ENCODE measurements at places on chromosomes 2 and 18. TPM values are rescaled to one million over a fixed set of nuclear protein-coding genes. Genes with fewer than 3 reads are reported as not detected.

DNA sequence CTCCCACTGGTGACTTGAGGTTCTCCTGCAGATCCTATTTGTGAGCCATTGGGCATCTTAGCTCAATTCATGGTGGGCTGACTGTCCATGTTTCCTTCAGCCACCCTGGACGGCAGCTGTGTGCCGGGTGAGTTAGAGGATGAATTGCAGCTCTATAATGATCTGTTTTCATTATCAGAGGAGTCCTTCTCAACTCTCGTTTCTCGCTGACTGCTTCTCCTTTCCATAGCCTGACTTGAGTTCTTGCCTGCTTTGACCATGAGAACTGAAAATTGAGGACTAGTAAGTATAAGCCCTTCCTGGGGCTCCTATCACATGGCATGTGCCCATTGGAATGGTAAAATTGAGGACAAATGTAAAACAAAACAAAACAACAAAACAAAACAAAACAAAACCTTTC, 121.8 kb downstream of the CDC42EP3 start:
- peak; percentile 40 for DNase-seq

- no peak for DNase-seq
Observed at GRCh38 chr2:50627505-50627904, 404.4 kb downstream of the NRXN1 start.

DNA sequence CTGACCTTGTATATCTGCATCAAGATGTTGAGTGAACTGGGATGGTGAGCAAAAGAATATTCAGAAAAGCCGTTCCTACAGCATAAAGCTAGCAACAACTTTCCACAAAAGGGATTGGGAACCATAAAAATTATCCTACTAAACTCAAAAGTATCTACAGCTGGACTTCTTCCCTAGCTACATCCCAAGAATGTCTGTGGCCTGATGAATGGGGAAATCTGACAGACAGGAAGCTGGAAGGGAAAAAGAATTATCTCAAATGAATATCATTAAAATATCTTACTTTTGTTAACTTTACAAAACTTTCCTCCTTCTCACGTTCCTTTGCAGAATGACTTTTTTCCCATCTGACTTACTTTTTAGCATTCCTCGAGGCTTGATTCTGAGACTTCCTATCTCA, 150.9 kb downstream of the PDE11A start:
- no peak for DNase-seq

GRCh38 chr2:207467716-207468347, 61.9 kb upstream of the CREB1 start:
- no peak for DNase-seq

GRCh38 chr18:48838921-48839818, 111.6 kb downstream of the SMAD7 start:
- no peak for DNase-seq

- no peak for DNase-seq
Observed at GRCh38 chr18:47830772-47831171, 99.7 kb downstream of the SMAD2 start.

DNA sequence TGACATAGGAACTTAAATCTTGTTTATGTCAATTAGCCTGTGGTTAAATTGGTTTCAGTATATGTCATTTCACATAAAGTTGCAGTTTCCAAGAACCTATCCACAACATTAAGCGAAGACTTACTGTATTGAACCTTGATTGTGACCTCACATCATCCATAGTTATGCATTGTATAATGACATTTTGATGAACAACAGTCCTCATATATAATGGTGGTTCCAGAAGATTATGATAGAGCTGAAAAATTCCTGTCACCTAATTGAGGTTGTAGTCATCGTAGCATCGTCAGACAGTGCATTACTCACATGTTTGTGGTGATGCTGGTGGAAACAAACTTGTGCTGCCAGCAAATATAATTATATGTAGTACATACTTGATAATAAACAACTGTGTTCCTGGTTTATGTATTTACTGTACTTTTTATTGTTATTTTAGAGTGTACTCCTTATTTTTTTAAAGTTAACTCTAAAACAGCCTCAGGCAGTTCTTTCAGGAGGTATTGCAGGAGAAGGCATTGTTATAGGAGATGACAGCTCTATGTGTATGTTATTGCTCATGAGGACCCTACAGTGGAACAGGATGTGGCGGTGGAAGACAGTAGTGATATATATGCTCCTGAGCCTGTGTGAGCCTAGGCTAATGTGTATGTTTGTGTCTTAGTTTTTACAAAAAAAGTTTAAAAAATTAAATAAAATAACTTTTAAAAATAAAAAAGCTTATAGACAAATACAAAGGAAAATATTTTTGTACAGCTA, 56.6 kb downstream of the UBE2E3 start:
- peak; percentile 65 for DNase-seq

DNA sequence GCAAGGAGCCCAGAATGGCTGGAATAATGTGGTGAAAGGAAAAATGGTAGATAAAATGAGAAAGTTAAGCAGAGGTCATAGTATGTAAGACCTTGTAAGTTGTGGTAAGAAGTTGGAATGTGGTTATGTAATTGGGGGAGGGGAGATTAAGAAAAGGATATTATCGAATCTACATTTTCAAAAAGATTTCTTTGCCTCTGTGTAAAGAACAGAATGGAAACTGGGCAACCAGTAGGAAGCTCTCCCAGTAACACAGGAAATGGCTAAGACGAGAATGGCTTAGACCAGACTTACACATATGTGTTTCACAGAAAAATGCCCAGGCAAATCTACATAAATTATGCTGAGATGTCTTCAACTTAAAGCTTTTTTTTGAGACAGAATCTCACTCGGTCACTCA, 13.2 kb downstream of the MEMO1 start:
- DNase-seq, result no peak

GRCh38 chr2:167182403-167182802, 294.1 kb downstream of the XIRP2 start:
- no peak for DNase-seq

DNA sequence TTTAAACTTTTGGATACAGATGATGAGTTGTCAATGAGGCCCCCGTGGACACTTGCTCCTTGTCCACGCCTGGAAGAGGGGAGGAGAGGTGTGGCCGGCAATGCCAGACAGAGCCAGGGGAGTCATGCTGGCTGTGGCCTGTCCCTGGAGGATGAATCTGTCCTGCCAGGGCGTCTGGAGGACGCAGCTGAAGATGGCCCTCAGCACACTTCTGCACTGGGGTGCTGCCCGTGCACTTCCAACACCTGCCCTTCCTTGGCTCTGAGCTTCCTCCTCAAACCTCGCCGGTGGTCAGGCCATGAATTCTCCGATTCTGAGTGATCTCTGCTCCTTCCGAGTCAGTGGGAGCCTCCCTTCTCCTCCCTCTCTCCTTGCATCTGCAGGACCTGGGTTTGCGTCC, 56.4 kb downstream of the KCNF1 start:
- DNase-seq, result no peak

DNA sequence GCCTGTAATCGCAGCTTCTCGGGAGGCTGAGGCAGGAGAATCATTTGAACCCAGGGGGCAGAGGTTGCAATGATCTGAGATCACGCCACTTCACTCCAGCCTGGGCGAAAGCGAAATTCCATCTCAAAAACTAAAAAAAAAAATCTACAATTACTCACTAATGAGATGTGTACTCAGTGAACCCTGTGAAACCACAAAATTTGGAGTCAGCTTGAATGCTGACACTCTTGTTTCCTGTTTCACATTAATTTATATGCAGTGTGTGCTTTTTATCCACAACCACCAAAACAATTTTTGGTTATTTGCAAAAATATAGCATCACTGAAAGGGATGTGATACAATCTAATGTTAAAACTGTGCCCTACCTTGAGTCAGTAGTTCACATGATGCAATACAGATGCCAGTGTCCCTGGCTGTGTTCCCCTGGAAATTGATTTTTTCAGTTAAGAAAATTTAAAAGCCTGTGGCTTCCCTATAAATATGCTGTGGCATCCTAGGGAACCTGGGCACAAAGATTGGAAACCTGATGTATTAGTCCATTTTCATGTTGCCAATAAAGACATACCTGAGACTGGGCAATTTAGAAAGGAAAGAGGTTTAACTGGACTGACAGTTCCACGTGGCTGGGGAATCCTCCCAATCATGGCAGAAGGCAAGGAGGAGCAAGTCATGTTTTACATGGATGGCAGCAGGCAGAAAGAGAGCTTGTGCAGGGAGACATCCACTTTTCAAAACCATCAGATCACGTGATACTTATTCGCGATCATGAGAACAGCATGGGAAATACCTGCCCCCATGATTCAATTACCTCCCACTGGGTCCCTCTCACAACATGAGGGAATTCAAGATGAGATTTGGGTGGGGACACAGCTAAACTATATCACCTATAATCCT, 337.5 kb upstream of the NT5C1B start:
- DNase-seq, result no peak

- DNase-seq, result no peak
Observed at GRCh38 chr2:197958592-197959150, 154.3 kb downstream of the PLCL1 start.

DNA sequence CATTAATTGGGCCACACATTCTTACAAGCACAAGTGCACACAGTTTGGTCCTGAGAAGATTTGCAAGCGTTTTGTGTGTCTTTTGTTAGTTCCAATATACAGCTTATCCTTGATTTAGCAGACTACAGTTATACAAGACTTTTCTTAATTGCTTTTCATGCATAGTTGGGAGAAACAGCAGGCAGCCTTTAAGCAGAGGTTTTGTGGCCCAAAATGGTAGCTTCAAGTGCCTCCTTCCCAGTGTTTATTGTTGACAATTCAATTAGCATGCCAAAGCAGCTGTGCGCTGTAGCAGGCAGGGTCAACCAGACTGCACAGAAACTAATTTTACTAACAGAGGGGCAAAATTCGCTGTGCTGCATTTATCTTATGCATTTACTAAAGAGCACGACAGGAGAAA, 47.5 kb downstream of the FRZB start:
- no peak for DNase-seq

DNA sequence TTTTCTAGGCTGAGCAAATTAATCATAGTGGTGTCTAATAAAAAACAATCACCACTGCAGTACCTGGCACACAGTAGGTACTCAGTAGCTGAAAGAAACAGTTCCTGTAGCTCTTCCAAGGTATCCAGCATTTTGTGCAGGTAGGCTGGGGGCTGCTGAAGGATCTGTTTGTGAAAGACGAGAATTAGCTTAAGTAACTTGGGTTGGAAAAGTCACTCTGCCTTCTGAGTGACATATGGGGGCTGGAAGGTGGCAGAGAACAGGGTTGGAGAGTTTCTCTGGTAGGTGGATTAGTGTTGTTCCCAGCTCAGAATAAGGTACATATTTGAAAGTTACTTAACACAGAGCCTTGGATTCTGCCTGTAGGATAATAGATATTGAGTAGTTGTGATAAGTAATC, 72.8 kb downstream of the FMNL2 start:
- no peak for DNase-seq

DNA sequence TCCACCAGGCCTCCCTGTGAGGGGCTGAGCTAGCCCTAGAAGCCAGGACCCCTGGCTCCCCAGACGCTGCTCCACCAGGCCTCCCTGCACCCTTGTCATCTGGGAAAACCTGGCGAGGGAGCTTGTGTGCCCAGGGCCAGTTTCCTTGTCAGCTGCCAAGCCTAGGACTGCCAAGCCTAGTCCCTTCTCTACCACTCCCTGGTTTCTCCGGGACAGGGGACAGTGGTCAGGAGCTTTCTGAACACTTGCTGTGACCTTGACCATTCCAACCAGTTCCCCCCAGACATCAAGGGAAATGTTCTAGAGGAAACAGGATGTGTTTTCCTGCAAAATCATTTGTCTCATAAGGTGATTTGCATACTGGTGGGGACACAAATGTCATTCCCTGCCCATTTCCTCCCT, 41.3 kb upstream of the MRPL33 start:
- no peak for DNase-seq

DNA sequence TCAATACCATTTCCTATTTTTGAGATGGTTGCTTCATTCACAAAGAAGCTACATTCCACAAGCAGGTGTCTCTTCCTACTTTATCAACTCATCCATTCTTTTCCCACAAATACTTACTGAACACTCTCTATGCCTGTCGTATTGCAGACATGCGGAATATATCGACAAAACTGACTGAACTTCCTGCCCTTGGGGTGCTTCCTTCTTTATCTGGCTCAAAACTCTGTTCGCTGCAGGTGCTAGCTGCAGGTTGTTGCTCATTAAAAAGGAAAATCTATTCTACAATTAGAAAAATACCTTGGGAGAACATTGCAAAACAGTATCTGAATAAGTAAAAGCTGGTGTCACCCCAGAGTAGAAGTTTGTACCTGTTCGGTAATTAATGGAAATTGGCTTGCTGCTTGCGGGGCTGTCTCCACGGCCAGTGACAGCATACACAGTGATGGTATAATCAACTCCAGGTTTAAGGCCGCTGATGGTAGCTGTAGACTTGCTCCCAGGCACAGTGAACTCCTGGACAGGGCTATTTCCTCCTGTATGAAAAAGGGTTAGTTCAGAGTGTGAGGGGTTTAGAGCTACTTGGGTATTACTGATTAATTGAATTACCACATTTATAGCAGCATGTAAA, 52.1 kb downstream of the FN1 start:
- no peak for DNase-seq

DNA sequence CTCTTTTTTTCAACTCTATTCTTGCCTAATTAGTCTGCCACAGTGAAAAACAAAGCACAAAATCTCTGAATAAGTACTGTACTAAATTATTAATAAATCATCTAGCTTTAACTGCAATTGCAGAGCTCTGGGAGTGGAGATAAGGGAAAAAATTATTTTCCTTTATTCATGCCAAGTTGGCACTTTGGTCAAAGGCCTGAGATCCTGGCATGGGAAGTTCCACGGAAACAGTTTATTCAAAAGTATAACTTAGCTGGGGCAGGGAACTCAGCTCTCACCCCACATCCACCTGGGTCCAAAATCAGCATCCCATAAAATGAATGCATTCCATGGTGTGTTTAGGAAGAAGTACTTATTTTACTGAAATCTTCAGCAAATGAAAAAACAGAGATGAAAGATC, 185.2 kb upstream of the APCDD1 start:
- no peak for DNase-seq

DNA sequence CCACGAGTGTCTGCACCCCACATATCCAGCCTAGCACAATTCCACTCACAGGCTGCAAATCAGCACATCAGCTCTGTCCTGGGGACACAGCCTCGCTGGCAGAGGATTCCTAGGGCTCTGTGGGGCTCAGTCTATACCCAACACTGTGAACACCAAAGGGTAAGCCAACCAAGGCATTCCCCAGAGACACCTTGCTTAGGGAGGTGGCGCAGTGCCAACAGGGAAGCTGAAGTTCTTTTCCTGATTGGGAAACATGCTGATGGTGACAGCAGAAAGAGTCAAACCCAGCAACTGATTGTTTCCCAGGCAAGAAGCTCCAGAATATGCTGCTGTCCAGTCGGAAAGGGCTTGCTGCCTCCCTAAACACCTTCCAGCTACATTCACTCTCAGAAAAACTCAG, 55.8 kb downstream of the TTC32 start:
- DNase-seq, result no peak

- DNase-seq, result no peak
Observed at GRCh38 chr2:46010223-46010924, 286.8 kb upstream of the EPAS1 start.

- no peak for DNase-seq
Observed at GRCh38 chr2:148907085-148907785, 32.2 kb downstream of the KIF5C start.

GRCh38 chr2:206408323-206409320, 34.7 kb upstream of the ADAM23 start:
- DNase-seq, result no peak

GRCh38 chr2:239444626-239445577, 44.1 kb upstream of the HDAC4 start:
- DNase-seq, result no peak

Gene SLC16A14
- 4.0 TPM for total RNA-seq

Gene C2orf72
- total RNA-seq, result 0.66 TPM

Gene HOXD1
- total RNA-seq, result not detected

Gene B3GNT7
- total RNA-seq, result not detected

Gene FAM98A
- 79.2 TPM for total RNA-seq

Gene FSHR
- not detected for total RNA-seq

Gene BCL2
- 81.3 TPM for total RNA-seq

Gene SAG
- not detected for total RNA-seq

Gene PRSS56
- total RNA-seq, result not detected

Gene DES
- total RNA-seq, result not detected
